ENCODE measurements at places on chromosomes 3 and 15.

DNA sequence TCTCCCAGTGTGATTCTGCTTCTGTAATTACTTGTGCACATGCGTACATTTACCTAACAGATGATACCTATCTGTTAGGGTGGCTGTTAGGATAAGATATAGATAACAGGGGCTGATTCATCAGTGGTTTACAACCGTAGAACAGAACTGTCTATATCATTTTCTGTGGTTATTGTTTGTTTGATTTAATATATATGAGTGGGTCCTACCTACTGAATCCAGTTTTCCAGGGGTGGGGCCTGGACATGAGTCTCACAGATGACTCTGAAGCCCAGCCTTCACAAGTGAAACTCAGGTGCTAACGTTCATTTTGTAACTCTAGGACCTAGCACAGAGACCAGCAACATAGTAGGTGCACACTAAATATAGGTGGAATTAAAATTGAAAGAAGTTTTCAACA is 10.4 kb upstream of the ACAP2 start:
- DNase-seq: no peak

- DNase-seq: no peak
Observed at GRCh38 chr15:23422946-23423708, 23.9 kb downstream of the GOLGA6L2 start.

GRCh38 chr3:143604402-143605185 is 243.7 kb downstream of the SLC9A9 start:
- no peak for DNase-seq

- no peak for DNase-seq
Observed at GRCh38 chr3:65552434-65552833, 486.3 kb downstream of the MAGI1 start.

DNA sequence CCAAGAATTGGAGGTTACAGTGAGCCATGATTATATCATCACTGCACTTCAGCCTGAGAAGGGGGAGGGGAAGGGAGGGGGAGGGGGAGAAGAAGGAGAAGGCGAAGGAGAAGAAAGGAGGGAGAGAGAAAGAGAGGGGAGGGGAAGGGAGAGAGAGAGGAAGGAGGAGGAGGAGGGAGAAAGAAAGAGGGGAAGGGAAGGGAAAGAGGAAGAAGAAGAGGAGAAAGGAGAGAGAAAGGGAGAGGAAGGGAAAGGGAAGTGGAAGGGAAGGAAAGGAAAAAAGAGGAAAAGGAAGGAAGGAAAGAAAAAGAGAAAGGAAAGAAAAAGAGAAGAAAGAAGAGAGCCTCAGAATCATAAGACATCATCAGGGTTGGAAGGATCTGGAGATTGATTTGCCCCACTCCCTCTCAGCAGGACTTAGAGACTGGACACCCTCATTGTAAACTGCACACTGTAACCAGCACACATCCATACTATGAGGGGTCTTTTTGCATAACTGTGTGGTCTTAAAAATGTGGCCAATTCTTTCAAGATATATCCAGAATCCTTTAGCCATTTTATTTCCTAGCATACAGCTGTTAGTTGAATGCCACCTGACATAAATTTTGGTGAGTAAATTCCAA is 130.9 kb downstream of the CMSS1 start:
- no peak for DNase-seq

Data from adipocyte (in vitro differentiated cells).